Uterus (tissue), 4 donors: ENCODE measurements at places on chromosomes 1 and 21. TPM values are rescaled to one million over a fixed set of nuclear protein-coding genes. Genes with fewer than 3 reads are reported as not detected.

DNA sequence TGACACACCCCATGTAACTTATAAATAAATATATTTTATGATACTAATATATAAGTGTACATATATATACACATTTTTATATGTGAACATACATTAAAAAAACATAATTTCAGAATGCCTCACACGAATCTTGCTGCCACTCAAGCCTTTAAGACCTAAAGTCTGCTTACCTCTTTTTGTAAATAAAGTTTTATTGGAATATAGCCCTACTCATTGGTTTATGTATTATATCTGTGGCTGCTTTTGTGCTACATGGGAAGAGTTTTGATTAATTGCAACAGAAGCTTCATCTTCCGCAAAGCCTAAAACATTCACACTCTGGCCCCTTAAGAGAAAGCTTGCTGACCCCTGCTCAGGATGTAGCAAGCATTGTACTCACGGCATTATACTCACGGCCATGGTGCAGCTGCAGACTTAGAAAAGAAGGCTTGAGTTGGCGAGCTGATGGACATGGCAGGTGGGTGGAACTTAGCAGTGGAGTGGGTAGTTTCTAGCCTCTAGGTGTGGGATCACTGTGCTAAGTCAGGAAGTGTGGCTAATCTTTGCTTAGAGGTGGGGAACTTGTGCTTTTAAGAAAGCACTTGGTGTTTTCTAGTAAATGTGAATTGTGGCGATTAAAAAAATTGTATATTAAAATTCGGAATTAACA, 80.8 kb downstream of the DYRK1A start:
- no peak for DNase-seq

- no peak for DNase-seq
These were observed 107.7 kb upstream of the PLXNA2 start for GRCh38 chr1:208351838-208352237.

VAV3 gene
- 13.1 TPM for total RNA-seq

- no peak for DNase-seq
These were observed 8.7 kb downstream of the MTFR1L start for GRCh38 chr1:25828491-25828890.

GRCh38 chr1:147379889-147380288, 137.4 kb downstream of the CHD1L start:
- DNase-seq, result no peak

DNA sequence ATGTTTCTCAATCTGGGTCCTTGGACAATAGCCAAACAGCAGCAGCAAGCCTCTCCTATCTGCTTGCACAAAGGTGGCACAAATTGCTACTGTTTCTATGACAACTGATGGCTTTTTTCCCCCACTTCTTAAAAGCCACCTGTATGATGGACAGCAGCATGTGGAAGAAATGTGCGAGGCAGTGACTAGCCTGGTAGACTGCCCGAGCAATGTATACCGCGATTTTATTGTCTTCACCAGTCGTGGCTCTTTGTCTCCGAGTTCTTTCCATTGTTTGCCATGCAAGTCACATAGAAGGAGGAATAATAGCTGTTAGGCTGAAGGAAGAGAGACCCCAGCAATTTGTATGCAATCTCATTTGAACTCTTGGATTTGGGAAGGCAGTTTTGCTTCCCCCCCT, 79.4 kb downstream of the S1PR1 start:
- DNase-seq, result no peak

GRCh38 chr1:184958554-184959353, 15.6 kb downstream of the NIBAN1 start:
- no peak for DNase-seq

USP24 gene
- total RNA-seq, result 14.9 TPM

DNA sequence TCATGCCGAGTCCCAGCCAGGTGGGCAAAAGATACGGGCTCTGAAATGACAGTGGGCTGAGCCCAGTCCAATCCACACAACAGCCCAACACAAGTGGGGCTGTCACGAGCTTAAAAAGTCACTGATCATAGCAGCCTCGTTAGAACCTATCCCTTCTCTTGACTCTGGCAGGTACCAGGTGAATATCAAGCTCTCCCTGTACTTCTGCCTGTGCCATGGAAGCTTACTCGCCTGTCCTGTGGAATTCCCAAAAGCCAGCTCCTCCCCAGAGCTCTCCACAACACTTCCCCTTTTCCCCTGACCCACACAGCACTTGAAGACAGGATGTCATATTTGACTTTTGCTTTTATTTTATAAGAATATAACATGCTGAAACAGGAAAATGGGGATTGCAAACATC, 5.9 kb downstream of the RGS16 start:
- no peak for DNase-seq

TMEM82 gene
- total RNA-seq, result not detected

VSIG8 gene
- not detected for total RNA-seq

DNA sequence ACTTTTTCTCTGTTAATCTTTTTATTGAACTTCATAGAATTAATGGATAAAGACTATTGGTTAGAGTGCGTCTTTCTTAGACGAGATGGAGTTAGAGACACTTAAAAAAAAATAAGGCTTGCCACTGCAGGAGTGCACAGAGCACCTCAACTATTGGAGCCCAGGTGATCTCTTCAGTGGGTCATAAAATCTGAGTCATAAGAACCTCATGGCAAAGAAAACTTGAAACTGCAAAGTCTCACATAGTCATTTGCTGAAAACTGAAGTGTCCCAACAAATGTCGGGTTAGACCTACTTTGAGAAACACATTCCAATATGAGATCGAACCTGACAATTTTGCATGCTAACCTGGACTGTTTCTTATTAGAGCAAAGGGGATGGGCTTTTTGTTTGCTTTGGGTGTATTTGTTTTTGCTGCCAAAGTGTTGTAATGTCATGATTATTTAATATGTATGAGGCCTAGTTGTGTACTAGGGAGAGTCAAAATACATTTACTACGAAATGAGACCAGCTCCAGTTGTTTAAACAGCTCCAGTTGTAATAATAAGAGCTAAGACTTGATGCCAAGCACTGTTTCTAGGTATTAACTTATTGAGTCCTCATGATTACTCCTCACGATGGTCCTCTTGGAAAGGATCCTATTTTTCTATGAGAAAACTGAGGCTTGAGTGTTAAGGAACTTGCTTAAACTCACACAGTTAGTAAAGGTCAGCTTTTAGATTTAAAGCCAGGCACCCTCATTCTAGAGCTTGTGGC, 65.1 kb downstream of the DDR2 start:
- no peak for DNase-seq

GRCh38 chr1:7333094-7333493, 438.0 kb upstream of the VAMP3 start:
- no peak for DNase-seq

GRCh38 chr1:6074192-6074901, 28.7 kb downstream of the KCNAB2 start:
- DNase-seq, result no peak

MORC3 gene
- 57.8 TPM for total RNA-seq

GRCh38 chr1:12565966-12566352, 52.1 kb downstream of the DHRS3 start:
- DNase-seq, result no peak

DNA sequence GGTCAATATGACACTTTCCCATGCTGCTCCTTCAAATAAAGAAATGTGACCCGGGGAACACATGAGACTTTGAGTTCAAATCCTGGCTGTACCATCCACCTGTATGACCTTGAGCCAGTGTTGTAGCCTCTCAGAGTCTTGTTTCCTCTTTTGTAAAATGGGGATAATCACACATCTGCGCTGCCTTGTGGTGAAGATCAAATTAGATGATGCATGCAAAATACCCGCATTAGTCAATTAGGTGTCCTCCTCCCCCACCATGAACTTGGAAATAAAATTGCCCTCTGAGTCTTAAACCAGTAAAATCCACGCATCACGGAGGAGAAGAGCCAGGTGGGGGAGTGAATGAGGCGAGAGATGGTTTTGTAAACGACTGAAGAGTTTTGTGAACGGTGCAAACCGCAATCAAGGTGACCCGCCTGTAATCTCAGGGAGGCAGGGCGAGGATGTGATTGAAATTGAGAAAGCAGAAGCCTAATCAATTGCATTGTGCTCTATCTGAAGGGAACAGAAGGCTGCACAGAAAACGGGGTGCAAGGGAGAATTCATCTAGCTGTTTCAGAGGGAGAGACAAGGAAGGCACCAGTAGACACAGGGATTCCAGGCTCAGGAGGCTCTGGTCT, 5.8 kb upstream of the AHDC1 start:
- DNase-seq, result no peak

DNA sequence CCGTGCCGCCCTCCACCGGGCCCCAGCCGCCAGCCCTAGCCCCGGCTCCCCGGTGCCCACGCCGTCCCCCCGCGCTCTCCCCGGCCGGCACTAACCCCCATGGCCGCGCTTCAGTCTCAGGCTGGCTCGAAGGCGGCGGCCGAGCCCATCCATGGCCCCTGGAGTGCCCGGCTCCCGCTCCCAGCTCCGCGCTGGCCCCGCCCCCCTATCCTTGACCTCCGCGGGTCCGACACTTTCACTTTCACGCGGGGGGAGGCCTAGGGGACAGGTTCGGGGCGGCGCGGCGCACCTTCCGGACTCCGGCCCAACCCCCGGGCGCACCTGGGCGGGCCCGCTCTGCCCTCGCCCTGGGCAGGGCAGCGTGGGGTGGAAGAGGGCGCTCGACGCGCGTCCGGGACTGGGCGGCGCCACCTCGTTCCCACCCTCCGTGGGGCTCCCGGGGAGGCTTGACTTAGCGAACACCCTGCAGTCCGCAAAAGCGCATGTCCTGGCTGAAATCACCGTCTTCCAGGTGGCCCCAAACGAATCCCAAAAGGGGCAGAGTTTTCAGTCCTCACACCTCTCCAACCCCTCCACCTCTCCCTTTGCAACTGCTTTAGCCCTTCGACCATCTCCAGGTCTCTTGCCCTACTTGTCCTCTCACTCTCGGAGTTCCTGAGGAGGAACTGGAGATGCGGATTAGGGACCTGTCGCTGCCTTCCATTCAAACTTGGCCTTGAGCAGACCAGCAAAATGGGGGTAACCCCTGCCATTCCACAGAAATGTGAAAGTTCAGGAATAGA, 3.9 kb upstream of the DENND2D start:
- no peak for DNase-seq

WLS gene
- 44.1 TPM for total RNA-seq

DNA sequence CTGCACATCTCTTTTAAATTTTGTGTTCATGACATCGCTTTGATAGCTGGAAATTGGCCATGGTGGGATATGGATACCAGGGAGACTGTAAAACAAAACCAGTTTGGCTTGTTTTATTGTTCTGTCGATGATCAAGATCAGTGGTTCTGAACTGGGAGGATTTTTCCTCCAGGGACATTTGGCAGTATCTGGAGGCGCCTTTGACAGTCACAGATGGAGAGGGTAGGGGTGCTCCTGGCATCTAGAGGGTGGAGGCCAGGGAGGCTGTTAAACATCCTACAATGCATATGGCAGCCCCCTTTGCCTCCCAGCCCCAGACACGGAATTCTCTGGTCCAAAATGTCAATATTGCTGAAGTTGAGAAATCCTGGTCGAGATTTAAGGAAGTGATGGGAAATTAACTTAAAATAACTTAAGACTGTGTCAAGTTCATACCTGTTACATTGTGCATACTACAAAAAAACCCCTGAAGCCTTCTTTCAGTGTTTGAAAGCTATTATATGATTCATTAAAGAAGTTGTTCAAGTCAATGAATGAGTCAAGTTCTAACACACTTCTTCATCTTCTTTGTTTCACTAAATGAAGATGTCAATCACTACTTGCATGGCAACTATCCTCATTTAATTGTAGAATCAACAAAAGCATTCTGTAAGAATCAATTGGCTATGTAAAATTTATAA, 150.9 kb downstream of the KCNJ6 start:
- DNase-seq, result no peak

DNA sequence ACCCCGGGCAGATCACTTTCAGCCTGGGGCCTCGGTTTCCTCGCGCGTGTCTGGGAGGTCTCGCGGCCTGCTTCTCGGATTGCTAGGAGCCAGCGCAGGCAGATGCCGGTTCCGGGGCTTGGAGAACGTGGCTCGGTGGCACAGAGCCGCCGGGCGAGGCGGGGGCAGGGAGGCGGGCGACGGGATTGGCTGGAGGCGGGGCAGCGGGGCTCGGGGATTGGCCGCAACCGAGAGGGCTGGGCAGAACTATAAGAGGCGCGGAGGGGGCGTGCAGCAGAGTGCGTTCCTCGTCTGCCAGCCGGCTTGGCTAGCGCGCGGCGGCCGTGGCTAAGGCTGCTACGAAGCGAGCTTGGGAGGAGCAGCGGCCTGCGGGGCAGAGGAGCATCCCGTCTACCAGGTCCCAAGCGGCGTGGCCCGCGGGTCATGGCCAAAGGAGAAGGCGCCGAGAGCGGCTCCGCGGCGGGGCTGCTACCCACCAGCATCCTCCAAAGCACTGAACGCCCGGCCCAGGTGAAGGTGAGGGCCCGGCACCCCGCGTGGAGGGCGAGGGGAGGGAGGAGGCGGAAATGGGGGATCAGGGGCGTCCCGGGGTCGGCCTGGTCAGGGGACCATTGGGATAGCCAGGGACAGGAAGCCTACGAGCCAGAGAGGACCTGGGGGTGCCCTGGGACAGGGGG, at the start of gene MFSD2A:
Gene MFSD2A, plus strand, starts transcription at position 276 of the 677 bp plus-strand sequence. Its CDS starts 148 bp downstream, at position 424.
- DNase-seq, result peak; percentile 88

DNA sequence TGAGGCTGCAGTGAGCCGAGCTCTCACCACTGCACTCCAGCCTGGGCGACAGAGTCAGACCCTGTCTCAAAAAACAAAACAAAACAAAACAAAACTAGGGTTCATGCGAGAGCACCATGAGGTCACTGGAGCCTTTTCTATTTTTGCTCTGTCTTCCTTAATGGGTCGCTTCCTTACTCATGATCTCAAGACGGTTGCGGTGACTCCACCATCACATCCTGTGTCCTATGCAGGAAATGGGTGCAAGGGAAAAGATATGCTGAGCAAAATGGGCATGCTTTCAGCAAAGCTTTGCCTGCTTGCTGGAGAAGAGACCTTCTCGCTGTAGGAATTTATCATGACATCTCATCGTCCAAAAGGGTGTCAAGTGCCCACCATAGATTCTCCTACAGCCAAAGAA, 36.4 kb downstream of the WNT9A start:
- DNase-seq, result no peak

GRCh38 chr1:183226963-183227362, 40.9 kb downstream of the LAMC2 start:
- DNase-seq, result no peak

GRCh38 chr21:44057960-44058651, 46.0 kb downstream of the TRAPPC10 start:
- DNase-seq, result no peak

- DNase-seq, result no peak
These were observed 29.1 kb downstream of the SLC2A1 start for GRCh38 chr1:42929434-42930177.

DNA sequence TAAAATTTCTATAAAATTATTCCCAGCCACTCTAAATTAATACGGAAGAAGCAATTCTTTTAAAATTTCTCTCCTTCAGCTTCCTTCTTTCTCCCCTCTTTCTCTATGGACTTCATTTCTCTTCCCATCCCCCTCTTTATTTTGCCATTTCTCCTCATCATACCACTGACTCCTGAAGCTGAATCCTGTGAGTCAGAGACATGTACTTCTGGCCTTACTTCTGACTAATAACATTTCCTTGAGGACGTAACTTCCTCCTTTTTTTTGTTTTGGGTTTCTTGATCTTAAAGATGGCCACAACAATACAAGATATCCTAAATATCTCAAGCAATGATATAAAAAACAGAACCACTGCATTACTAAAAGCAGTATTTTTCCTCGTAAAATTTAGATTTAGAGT, 63.6 kb upstream of the DENND1B start:
- no peak for DNase-seq
